ENCODE measurements at places on chromosomes 1 and 21. TPM values are rescaled to one million over a fixed set of nuclear protein-coding genes. Genes with fewer than 3 reads are reported as not detected.

Gene IER5
- 12.5 TPM for total RNA-seq

Gene MNDA
- total RNA-seq: 3.7 TPM

Gene PRAMEF20
- not detected for total RNA-seq

Gene SHISA4
- 100 TPM for total RNA-seq

GRCh38 chr1:228986093-228986904, 251.0 kb downstream of the RHOU start:
- peak; percentile 49 for DNase-seq

DNA sequence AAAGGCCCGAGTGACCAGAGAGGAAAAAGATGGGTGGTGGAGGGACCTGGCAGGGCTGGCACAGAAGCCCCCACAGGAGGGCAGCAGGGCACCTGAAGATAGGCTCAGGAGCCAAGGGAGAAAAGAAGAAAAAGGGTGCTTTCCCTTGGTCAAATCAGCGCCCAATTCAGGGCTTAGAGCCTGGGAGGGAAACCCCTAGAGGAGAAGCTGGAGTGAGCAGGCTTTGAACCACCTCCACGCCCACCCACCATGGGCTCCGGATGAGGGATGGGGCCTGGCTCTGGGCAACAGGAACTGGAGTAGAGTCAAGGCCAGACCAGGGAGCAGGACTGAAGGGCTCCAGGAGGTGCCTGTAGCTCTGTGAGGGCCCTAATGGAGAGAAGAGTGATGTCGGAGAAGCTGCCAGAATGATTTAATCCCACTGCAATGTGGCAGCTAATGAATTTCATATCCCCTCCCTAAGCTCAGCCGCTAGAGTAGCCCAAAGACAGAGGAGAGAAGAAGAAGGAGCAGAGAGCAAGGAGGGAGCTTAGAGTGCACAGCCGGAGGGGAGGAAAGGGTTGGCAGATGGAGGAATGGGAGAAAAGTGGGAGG, 12.0 kb upstream of the PRELP start:
- DNase-seq: no peak

- DNase-seq: no peak
Observed at GRCh38 chr1:80918380-80918779, 882.4 kb upstream of the ADGRL2 start.

GRCh38 chr1:70048336-70049094, 156.9 kb downstream of the LRRC40 start:
- no peak for DNase-seq

- no peak for DNase-seq
Observed at GRCh38 chr21:17340081-17340480, 172.8 kb upstream of the CXADR start.

DNA sequence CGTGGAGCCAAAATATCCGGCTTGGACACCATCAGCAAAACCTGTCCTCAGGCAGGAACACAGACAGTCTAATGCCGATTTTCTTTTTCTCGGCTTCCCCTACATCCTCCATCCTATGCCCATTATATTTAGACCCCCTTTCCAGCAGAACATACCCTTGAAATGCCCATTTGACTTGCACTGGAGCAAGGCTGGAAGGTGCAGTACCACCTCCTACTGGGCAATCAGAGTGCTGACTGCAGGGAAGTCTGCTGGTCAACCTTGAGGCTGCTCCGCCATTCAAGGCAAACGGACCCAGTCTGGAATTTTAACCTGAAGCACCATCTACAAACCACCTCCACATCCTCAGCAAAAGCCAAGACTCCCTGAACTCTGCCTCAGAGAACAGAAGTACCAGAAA, 79.5 kb downstream of the TIAM1 start:
- no peak for DNase-seq

- no peak for DNase-seq
Observed at GRCh38 chr1:205095422-205095821, 11.2 kb upstream of the TMEM81 start.

DNA sequence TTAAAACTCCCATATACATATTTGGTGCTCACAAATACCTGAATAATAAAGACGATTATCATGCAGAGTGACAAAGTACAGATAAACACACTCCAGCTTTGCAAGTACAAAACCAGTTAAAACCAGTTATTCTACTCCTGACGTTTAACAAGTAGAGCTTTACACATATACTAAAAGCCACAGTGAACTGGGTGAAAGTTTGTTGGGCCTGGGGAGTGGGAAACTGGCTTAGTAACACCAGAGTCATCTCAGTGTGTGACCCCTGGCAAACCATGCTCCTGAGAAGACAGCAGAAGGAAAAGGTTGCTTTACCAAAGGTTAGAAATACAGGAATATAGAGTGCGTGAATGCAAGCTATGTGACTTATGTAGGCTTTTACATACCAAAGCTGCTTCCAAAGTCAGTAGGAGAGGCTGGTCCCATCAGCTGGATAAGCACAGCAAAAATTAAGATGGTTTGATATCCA, 148.1 kb downstream of the NRIP1 start:
- DNase-seq: no peak

GRCh38 chr21:44299458-44300261, at the start of gene PFKL:
PFKL (plus strand) TSS chr21:44300053; CDS start chr21:44300106, 53 bp downstream.
- peak; percentile 54 for DNase-seq

GRCh38 chr1:169160845-169161495, 54.5 kb downstream of the ATP1B1 start:
- no peak for DNase-seq

All from dorsolateral prefrontal cortex (tissue), 122 donors.